ENCODE measurements at places on chromosomes 12 and 14.

GRCh38 chr14:93952829-93953228, 23.5 kb downstream of the ASB2 start:
- DNase-seq, result no peak

DNA sequence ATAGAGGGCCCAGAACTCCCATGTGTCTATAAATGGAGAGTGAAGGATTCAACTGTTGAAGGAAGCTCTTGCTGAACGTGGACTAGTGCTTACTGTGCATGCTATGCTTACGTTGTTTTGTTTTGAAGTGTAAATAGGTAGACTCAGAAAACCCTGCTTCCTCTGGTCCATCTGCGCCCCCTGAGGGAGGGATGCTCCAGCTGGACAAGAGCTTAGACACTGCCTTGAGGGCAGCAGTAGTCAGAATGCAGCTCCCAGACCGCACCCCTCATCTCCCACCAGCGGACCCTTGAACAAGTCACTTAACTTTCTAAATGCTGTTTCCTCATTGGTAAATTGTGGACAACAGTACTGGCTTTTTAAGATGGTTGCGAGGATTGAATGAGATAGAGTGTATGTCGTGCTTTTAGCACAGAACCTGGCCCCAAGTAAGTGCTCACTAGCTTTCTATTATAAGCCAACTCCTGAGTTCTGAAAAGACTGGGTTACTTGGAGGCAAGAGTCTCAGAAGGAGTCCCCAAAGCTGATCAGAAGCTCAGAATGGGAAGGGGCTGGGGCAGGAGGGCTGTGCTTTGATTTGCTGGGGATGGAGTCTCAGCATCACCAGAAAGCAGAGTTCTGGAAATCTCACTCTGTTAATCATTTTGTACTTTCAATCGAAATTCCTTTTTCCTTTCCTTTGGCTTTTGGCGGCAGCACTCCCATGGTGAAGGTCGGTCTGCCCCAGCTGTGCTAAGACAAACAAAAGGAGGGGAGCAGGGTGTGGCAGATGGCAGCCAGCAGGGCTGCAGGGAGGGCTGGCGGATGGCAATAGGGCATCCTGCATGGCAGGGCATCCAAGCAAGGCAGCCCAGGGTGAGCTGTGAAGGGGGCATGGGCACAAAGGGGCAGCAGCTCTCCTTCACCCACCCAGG, 15.6 kb downstream of the AGAP2 start:
- no peak for DNase-seq

DNA sequence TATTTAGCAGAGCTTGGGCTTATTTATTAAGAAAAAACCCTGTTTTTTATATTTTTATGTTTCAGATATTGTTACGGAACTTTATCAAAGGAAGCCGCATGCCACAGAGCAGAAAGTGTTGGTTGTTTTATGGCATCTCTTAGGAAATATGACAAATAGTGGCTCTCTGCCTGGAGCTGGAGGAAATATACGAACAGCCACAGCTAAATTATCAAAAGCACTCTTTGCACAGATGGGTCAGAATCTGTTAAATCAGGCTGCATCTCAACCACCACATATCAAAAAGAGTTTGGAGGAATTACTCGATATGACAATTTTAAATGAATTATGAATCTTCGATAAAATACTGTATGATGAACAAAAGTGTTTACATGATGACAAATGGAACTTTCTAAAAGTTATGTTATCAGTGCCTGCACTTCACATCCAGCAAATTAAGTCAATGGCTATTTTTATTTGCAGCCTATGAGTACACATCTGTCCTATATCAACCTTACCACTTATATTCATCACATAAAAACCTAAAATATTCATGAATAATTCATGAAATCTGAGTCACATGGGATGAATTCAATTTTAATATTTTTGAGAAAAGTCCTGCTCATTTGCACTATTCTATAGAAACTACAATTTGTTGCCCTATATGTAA, 10.6 kb upstream of the PRPF39 start:
- DNase-seq, result no peak

- DNase-seq, result no peak
These were observed 26.1 kb downstream of the JDP2 start for GRCh38 chr14:75453817-75454434.

DNA sequence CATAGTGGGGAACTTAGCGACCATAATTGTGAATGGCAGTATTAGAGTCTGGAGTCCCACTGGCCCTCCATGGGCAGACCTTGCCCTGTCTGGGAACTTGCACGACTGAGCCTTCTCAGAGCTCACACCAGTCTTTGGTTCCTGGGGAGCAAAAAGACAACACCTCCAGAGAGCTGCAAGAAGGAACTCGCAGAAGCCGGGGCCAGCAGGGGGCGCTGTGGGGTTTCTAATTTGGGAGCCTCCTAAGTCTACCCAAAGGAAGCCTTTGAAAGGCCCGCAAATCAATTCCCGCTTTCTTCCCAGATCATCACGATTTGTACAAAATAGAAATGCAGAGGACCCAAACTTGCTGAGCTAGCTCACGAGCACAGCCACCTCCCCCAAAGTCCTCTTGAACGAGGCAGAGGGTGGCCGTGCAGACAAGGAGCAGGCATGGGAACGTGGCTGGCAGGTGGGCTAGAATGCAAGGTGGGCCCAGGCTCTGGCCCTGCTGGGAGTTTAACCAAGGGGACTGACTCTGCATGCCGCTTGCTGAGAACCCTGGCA, 46.3 kb upstream of the FBXO21 start:
- peak; percentile 83 for DNase-seq

GRCh38 chr12:102766961-102767360, 150.1 kb downstream of the PAH start:
- DNase-seq, result no peak

- DNase-seq, result no peak
These were observed 126.8 kb upstream of the CPM start for GRCh38 chr12:69059465-69060457.

GRCh38 chr14:101719708-101720107, 41.8 kb upstream of the PPP2R5C start:
- DNase-seq, result no peak

GRCh38 chr12:52813885-52814709, at the start of gene KRT4:
Gene KRT4 (minus strand): TSS chr12:52814116. CDS start chr12:52814058, 58 bp downstream.
- DNase-seq, result peak; percentile 51

GRCh38 chr12:100268835-100269564, 2.0 kb downstream of the SCYL2 start:
- no peak for DNase-seq

DNA sequence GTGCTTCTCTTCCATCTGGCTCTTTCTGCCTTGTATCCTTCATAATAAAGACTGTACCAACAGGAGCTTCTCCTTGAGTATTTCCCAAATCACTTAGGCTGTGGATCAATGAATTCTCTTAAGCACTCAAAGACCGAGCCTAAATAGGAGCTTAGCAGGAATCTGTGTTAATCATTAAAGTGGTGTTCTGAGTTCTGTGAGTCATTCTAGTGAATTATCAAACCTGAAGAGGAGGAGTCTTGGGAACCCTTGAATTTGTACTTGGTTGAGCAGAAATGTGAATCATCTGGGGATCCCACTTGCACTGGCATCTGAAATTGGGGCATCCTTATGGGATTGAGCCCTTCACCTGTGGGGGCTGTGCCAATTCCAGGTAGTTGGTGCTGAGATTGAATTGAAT, 946.2 kb downstream of the BCL11B start:
- no peak for DNase-seq

DNA sequence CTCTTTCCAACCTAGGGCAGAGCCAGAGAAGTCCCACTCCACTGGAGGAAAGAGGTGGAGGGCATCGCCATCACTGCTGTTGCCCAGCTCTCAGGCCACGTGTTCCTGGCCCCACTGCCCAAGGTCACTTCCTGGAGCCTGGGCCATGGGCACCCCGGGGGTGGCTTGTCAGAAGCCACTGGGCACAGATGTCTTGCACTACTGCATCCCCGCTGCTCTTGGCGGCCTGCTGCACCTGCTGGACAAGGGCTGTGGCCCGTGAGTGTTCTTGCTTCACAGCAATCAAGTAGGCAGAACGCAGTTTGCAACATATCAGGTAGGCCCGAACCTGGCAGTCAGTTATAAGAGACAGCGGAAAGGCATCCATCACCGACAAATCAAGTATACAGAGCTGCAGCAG, 46.6 kb downstream of the RDH12 start:
- no peak for DNase-seq

DNA sequence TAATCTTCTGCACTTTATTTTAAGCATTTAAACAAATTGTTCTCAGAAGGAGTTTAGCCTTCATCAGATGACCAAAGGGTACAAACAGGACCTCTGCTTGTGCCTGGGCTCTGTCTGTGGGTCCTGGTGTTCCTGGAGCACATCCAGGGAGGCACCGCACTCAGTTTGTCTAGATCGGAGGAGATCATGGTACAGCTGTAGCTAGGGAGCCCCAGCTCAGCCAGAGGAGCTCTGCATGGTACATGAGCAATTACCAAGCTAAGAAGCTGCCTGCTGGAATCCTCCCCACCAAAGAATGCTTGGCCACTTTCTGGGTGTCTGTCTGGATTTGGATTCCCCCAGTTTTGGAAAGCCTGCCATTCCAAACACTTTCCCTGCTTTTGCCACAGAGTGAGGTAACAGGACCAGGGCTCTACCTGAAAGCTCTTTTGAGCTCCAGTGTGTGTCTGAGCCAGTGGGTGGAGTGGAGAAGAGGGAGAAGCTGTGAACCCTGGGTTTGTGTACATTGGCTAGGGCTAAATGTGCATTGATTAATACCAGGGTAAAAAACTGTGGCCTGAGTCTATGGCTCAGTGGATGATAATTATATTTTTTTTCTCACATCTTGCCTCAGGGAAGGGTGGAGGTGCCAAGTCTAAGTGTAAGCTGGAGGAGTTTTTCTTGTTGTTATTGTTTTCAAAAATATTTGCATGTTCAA, 163.7 kb upstream of the IGF1 start:
- no peak for DNase-seq

GRCh38 chr12:109625749-109626377, 52.3 kb downstream of the MVK start:
- no peak for DNase-seq

DNA sequence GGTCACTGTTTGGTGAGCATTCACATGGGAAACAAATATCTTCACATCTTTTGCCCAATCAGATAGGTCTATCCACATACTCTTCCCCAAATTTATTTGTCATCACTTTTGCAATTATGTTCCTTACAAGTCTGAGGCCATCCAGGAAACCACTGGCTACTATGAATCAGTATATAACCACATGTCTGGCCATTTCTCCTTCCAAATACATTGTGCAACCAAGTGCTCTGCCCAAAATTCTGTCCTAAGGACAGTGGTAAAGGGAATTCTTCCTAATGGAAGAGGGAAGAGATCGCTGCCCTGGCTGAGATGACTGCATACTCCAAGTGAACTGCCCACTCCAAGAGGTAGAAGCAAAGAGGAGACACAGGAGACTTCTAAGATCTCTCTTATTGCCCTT, 148.9 kb upstream of the MAX start:
- no peak for DNase-seq

- no peak for DNase-seq
These were observed 8.3 kb downstream of the FOXA1 start for GRCh38 chr14:37586797-37587130.

- DNase-seq, result no peak
These were observed 28.7 kb downstream of the CLIP1 start for GRCh38 chr12:122393817-122394216.
